ENCODE measurements at places on chromosomes 5 and 9.

DNA sequence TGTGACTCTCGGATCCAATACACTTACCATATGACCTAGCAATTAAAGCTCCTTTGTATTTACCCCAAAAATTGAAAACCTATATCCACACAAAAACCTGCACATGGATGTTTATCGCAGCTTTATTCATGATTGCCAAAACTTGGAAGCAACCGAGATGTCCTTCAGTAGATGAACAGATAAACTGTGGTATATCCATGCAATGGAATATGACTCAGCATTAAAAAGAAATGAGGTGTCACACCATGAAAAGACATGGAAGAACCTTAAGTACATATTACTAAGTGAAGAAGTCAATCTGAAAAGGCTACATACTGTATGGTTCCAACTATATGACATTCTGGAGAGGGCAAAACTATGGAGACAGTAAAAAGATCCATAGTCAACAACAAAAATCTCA lies 82.0 kb upstream of the PHF24 start:
- DNase-seq: no peak

GRCh38 chr5:159208514-159209437 lies 577 bp downstream of the RNF145 start:
- peak; percentile 6 for DNase-seq

DNA sequence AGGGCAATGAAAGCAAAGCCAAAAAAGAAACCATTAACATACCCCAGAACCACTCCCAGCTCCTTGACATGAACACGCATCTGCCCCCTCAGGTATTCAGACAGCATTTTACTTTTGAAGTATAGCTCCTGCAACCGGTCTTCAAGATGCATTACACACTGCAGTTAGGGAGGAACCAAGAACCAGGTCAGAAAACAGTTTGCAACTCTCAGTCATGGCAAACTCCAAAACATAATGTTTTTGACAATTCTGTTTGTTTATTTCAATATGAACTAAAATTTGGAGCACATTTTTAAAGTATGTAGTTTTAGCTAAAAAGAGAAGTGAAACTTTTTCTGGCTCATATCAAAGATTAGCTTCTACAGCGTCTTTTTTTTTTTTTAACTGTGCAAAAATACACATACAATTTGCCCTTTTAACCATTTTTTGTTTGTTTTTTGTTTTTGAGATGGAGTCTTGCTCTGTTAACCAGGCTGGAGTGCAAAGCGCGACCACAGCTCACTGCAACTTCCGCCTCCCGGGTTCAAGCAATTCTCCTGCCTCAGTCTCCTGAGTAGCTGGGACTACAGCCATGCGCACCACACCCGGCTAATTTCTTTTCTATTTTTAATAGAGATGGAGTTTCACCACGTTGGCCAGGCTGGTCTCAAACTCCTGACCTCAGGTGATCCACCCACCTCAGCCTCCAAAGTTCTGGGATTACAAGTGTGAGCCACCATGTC lies 12.2 kb upstream of the RAPGEF6 start:
- DNase-seq: no peak

- DNase-seq: no peak
Measured at GRCh38 chr5:74332006-74332405, 308.5 kb downstream of the ENC1 start.

GRCh38 chr5:89349246-89349980 lies 466.4 kb upstream of the MEF2C start:
- DNase-seq: no peak

DNA sequence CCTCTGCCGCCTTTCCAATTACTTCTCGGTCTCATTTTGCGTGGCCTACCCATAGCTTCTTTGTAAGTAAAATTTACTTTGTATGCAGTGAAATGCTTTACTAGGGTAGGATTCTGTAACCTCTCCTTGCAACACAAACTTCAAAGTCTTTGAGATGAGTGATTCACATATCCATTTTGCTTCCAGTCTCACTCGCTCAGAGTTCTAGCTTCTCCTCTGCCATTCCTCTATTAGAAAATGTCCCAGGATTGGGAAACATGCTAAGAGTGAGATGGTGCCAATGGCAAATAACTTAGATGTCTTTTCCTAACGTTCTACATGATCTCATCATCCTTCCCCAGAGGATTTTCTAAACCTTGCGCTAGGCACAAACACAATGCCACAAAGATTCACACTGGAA lies 270.5 kb upstream of the SLC30A5 start:
- DNase-seq: no peak

- no peak for DNase-seq
Measured at GRCh38 chr5:175464074-175464941, 14.1 kb upstream of the SFXN1 start.

DNA sequence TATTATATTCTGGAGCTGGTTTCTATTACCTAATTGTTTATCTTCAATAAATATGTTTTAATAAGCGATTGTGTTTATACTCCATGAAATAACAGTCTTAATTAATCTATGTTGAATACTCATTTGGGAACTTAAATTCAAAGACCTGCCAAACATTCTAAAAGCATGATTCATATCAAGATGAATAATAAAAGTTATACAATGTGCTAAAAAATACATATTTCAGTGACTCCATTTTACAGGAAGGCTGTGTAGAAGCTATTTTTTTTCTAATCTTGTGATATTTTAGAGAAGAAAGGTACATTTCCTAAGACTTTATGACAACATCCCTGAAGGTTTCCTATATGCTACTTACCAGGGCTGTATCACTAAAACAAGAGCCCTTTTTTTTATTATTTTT lies 417.9 kb downstream of the NFIB start:
- no peak for DNase-seq

GRCh38 chr5:134523543-134524271 lies 1.8 kb upstream of the JADE2 start:
- DNase-seq: no peak

GRCh38 chr5:177601126-177601525 lies 1.2 kb downstream of the B4GALT7 start:
- no peak for DNase-seq

DNA sequence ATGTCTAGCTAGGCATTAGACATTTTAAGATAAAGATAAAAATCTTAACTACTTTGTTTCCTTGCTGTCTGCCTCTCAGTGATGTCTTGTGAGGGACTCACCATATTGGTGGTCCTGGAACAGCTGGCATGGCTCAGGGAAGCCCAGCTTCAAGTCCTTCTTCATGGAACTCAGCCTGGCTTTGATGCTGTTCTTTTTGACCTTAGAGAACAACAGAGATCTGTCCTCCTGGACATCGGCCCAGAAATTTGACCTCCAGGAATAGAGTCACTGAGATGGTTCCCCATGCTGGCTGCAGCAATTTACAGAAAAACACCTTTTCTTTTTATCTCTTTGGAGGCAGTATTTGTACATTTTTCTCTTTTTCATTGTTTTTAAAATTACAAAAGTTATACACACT lies 235.5 kb upstream of the WWC1 start:
- DNase-seq: no peak

DNA sequence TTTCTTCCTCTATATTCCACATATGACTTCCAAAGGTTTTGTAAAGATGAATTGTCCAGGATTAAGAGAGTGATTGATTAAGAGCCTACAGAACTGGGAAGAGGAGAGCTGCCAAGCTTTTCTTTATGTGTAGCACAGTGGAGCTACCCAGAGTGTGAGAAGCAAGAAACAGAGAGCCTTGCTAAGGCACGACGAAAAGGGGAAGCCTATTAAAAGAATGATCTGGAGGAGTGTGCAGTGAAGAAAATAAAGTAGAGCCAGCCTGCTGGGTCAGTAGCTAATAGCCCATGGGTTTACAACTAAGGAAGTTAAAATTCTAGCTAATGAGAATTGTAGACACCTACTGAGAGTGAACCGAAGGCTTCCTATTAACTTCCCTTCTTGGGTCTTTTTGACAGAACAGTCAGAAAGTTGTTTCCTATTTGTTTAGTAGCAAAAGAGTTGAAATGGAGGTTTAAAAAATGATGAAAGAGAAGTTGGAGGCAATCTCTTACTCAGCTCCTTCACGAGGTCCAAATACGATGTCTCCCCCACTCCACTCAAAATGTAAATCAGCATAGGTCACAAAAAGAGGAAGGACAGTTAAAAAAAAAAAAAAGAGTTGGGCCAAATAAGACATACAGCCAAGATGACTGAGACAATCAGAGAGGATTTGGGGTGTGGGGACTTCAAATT lies 957 bp upstream of the PRR16 start:
- DNase-seq: no peak

DNA sequence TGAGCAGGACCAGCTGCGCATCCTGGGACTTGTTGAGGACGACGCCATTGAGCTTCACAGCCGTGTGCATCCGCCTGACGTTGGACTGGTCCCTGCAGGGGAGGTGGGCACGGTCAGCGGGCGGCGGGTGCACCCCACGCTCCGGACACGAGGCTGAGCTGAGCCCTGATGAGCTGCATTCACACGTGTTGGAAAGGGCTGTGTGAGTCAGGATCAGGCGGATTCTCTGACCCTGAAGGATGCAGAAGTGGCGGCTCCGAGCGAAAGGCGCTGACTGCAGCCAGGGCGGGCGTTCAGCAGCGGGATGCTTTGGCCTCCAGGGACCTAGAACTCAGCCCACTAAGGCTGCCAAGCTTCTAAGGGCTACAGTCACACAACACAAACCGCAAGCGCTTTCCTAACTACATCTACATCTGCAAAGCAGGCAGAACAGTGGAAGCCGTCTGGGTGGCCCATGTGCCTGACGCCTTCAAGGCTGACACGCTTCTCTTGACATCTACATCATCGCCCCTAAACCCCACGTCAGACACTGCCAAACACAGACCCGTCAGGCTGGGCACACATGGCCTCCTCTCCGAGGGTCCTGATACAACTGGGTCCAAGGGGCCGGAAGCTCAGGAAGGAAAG lies 44.9 kb downstream of the NKD2 start:
- DNase-seq: no peak

- DNase-seq: no peak
Measured at GRCh38 chr5:130337179-130337888, 433.1 kb downstream of the CHSY3 start.

DNA sequence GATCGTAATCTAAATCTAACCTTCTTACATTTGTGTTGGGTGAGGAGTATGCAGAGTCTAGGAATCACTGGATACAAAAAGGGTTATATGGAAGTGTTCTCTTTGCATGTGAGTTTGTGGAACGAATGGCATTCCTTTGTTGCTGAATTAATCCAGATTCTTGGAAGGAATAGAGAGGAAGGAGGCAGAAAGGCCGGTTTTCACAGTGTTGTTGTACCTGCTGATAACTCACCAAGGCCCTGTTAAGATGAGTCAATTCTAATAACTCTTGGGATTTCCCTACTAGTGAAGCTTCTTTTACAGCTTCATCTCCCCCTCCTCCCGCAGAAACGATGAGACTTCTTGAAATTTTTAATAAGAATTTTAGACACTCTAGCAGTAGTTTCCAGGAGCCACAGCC lies 84.0 kb downstream of the ZSWIM6 start:
- no peak for DNase-seq

DNA sequence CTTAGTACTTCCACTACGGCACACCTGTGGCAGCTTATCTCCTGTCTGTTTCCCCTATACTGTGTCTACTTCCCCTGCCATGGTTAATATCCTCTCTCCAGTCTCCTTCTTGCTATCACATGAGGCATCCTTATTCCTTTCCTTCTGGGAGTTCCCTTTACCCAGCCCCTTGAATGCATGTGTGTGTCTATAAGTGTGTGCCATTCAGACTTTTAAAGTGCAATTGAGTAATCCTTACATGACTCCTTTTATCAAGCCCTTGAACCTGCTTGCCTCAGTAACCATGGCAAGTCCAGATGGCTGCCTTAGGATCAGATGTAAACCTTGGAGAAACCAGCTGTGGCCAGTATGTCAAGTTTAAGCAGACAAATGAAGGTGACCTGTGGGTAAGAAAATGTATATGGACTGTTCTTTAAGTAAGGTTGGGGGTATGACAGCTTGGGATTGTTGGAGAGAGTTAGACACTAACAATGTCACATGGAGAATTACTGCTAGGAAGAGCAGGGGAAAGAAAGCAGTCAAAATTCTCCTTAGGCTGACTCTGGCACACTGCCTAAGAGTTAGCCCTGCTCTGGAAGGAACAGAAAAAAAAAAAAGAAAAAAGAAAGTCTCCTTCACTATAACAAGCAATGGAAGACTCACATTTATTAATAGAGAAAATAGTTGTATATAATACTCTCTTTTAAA lies 142.1 kb downstream of the HINT1 start:
- no peak for DNase-seq

- peak; percentile 53 for DNase-seq
Measured at GRCh38 chr5:133423618-133424282, 188.6 kb downstream of the FSTL4 start.

GRCh38 chr5:69187342-69187741 lies 2.0 kb upstream of the CENPH start:
- no peak for DNase-seq

DNA sequence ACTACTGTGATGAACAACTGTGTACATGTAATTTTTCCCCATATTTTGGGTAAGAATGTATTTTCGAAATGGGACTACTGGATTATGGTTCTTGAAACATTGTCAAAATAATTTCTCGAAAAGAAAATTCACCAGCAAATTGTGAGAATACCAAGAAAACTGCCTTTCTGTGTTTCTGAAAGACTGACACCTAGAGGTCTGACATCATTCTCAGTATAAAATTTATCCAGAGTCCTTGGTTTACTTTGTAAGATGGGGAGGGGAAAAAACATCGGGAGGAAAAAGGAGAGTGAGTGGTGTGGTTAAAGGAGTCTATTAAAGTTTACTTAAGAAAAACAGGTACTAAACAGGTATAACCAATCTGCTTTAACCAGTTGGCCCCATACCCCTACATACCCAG lies 149.2 kb downstream of the CEP120 start:
- no peak for DNase-seq

- DNase-seq: no peak
Measured at GRCh38 chr9:137558127-137558526, 6.4 kb downstream of the MRPL41 start.

- DNase-seq: no peak
Measured at GRCh38 chr5:8093669-8094068, 224.7 kb downstream of the MTRR start.

- DNase-seq: no peak
Measured at GRCh38 chr9:74147906-74148305, 349.2 kb upstream of the RORB start.

DNA sequence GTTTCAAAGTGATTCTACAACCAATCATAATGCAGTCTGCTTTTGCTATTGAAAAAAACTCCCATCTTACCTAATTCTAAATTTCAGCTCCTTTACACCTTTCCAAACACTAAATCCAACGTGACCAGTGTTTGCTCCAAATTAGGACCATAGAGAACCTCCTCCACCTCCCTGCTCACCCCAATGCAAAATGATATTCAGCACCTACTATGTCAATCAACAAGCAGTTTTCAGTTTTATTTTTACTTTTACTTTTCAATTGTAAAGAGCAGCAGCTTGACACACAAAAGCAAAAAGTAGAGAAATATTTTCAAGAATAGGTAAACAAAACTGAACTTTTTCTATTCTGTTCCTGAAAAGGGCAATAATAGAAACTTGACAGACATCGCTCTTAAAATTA lies 3.4 kb downstream of the FAM13B start:
- no peak for DNase-seq

DNA sequence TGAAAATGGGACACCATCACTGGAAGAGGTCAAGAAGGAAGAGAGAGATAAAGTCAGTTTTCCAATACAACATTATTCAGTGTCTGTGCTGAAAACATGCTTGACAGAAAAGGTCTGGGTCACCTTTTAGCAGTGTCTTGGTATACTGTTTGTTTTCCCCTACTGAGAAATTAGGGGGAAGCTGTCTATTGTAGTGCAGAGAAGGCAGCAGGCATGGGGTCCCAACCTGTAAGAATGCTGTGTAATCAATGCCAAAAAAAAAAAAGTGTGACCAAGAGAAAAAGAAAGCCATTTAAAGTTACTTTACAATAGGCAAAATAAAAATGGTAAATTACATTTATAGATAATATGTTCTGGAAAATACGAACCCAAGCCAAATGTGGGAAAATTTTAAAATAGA lies 139.3 kb downstream of the RAB3C start:
- no peak for DNase-seq

All from activated CD8-positive, alpha-beta memory T cell treated with anti-CD3 and anti-CD28 coated beads for 1 hour (primary cell).